B cell (primary cell): ENCODE measurements at places on chromosomes 1 and 21. TPM values are rescaled to one million over a fixed set of nuclear protein-coding genes. Genes with fewer than 3 reads are reported as not detected.

GRCh38 chr1:2174348-2175054 lies 20.1 kb downstream of the FAAP20 start:
- DNase-seq, result peak; percentile 56

Gene TRIM45
- total RNA-seq, result 2.5 and 2.6 TPM in 2 replicates

Gene HEYL
- 0.10 and 0.12 TPM in 2 replicates for total RNA-seq

Gene OVAAL
- total RNA-seq, result not detected in 2 replicates

DNA sequence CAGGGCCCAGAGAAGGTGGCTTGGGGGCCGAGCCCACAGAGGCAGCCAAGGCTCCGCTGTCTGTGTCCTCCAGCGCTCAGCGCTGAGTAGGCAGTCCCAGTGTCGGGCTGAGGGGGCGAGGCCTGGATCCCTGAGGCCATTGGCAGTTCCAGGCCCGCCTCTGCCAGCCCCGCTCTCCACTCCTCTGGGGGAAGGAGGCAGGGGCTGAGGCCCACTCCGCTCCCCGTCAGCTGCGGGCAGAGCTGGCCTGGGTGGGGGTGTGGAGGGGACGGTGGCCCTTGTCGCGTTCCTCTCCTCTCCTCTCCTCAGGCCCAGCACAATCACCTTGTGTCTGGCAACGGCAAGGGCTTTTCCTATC lies 132.8 kb downstream of the CASZ1 start:
- no peak for DNase-seq

Gene PEX19
- total RNA-seq, result 56.0 and 58.4 TPM in 2 replicates

Gene OR6Y1
- total RNA-seq, result not detected in 2 replicates

- no peak for DNase-seq
Observed at GRCh38 chr1:228530951-228531731, 44.0 kb downstream of the RNF187 start.

Gene S100A1
- not detected in 2 replicates for total RNA-seq

DNA sequence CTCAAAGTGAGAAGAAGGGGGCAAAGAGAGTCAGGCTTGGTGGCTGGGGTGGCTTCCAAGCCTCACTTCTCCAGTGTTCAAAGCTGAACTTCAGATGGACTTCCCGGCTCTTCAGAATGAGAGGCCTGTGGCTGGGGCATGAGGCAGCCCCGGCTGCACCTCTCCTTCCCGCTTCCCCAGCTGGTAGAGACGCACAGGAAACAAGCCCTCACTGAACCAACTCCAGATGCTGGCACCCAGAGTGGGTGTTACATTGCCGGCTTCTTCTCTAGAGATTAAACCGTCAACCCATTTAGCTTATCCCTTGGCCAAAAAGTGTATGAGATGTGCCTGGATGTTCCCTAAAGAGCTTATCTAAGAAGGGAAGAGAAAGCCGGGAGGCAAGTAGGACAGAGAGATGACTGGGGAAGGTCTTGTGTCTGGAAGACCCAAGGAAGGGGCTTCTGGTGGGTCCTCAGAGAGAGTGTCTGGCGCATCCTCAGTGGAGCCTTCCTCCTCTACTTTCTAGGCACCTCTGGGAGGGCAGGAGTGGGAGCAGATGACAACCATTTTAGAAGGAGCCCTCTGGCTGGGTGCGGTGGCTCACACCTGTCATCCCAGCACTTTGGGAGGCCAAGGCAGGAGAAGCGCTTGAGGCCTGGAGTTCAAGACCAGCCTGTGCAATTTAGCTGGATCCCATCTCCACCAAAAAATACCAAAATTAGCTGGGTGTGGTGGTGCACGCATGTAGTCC lies 2.0 kb downstream of the ADAMTSL4 start:
- DNase-seq, result peak; percentile 29

Gene G0S2
- total RNA-seq, result not detected in 2 replicates

Gene OR2T35
- 0.30 and 0.39 TPM in 2 replicates for total RNA-seq

Gene TMEM52
- total RNA-seq, result 0.69 and 0.78 TPM in 2 replicates

Gene NMNAT2
- total RNA-seq, result not detected in 2 replicates

Gene ZFP69B
- 10.8 and 11.8 TPM in 2 replicates for total RNA-seq

DNA sequence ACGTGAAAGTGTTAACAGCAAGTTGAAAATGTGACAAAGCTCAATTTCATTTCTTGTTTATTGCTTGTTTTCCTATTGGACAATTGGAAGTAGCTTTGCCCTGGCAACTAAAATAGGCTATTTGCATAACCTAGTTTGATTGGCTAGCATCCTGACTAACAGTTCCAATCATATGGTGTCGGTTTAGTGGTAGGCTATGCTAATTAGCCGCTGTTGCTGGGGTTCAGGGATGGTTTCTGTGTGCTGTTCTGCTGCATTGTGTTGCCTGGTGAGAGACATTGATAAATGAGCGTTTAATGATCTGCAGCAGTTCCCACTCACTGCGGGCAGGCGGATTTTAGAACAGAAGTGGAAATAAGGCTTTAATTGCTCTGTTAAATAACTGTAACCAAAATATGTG lies 68.5 kb downstream of the DYRK1A start:
- peak; percentile 79 for DNase-seq

- DNase-seq, result no peak
Observed at GRCh38 chr1:154750681-154751665, 119.1 kb downstream of the KCNN3 start.

Gene RNF207
- total RNA-seq, result 1.5 and 2.5 TPM in 2 replicates

Gene CLIC6
- 0.07 TPM in 2 replicates for total RNA-seq

GRCh38 chr1:91712981-91713841 lies 172.7 kb downstream of the TGFBR3 start:
- DNase-seq, result no peak

DNA sequence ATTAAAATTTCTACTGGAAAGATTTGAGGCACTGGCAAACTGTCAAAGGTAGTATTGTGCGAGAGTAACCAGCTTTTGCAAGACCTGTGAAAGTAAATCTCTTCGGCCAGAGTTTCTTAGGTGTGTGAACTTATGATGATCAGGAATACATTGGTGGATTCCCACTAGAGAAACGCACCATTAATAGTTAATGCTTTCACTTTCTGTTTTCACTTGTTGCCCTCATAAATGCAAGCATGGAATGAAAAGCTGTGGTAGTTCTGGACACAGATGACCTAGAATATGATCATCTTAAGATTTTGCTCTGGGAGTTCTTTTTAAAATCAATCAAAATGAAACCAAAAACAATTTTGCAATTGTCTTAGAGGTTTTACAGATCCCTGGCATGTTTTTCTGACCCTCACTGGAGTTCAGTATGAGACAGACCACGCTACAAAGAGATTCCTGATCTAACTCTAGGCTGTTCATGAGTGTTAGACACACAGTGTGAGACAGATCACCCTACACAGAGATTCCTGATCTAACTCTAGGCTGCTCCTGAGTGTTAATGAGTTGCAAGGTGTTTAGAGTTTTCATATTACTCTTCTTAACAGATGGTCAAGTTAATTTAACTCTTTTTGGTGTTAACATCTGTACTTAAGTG lies 98.8 kb downstream of the SDCCAG8 start:
- no peak for DNase-seq

Gene DNAJC6
- total RNA-seq, result 0.69 and 1.00 TPM in 2 replicates

GRCh38 chr1:942864-943533 lies 16.1 kb downstream of the NOC2L start:
- peak; percentile 34 for DNase-seq

DNA sequence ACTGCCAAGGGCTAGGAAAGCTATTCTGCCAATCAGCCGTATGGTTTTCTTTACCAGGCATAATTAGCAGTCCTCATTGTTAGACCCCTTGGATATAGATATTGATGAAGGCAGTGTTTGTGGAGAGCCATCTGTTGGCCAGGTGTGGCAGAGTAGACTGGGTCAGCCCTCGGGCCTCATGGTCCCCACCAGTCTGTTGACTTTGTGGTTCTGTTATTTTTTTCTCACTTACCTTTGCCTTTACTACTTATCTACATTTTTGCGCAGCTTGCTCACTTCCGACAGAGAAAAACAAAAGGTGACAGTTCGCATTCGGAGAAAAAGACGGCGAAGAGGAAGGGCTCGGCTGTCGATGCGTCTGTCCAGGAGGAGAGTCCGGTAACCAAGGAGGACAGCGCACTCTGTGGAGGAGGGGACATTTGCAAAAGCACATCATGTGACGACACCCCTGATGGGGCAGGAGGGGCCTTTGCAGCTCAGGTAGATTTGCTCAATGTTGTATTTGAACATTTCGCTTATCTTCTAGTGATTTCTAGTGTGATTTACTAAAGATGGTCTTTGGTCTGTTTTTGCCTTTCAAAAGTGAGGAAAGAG lies 2.3 kb downstream of the PCNT start:
- no peak for DNase-seq

Gene CC2D1B
- total RNA-seq, result 79.7 and 80.4 TPM in 2 replicates

- no peak for DNase-seq
Observed at GRCh38 chr1:194268839-194269238, 1082.4 kb upstream of the B3GALT2 start.
